ENCODE measurements at places on chromosomes 6 and 20.

- no peak for DNase-seq
Observed at GRCh38 chr20:43220612-43221011, 30.9 kb upstream of the PTPRT start.

GRCh38 chr6:138677538-138677937, 96.0 kb upstream of the CCDC28A start:
- no peak for DNase-seq

DNA sequence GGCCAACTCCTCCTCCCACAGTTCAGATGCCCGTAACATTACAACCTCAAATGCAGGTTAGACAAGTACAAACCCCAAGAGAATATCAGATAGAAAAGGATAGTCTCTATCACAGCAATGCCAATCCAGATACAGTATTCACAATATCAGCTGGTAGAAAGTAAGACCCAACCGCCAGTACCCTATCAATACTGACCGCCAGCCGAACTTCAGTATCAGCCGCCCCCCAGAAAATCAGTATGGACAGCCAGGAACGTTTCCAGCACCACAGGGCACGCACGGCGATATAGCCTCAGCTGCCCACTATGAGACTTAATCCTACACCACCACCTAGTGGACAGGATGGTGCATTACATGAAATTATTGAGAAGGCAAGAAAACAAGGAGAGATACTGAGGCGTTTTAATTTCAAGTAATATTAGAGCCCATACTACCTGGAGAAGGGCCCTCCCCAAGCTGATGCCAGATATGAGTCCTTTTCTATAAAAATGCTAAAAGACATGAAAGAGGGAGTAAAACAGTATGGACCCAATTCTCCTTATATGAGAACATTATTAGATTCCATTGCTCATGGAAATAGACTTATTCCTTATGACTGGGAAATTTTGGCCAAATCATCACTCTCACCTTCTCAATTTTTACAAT, 17.6 kb upstream of the EIF2S2 start:
- peak; percentile 5 for DNase-seq

DNA sequence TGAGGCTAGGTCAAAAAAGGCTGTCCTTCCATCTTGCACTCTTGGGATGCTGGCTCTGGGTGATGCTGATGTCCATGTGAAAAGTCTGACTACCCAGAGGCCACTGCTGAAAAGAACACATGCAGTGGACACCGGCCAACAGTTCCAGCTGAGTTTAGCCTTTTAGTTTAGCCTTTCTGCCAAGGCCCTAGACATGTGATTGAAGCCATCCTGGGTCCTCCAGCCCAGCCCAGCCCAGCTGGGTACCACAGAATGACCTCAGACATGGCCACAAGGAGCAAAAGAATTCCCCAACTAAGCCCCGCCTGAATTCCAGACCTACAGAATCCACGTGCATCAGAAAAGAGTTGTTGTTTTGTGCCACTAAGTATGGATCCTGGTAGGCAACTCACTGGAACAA, 17.4 kb downstream of the PIGT start:
- peak; percentile 80 for DNase-seq

- DNase-seq: no peak
Observed at GRCh38 chr6:143802833-143803565, 40.1 kb upstream of the LTV1 start.

- DNase-seq: no peak
Observed at GRCh38 chr6:159898519-159898918, 7.7 kb downstream of the MAS1 start.

DNA sequence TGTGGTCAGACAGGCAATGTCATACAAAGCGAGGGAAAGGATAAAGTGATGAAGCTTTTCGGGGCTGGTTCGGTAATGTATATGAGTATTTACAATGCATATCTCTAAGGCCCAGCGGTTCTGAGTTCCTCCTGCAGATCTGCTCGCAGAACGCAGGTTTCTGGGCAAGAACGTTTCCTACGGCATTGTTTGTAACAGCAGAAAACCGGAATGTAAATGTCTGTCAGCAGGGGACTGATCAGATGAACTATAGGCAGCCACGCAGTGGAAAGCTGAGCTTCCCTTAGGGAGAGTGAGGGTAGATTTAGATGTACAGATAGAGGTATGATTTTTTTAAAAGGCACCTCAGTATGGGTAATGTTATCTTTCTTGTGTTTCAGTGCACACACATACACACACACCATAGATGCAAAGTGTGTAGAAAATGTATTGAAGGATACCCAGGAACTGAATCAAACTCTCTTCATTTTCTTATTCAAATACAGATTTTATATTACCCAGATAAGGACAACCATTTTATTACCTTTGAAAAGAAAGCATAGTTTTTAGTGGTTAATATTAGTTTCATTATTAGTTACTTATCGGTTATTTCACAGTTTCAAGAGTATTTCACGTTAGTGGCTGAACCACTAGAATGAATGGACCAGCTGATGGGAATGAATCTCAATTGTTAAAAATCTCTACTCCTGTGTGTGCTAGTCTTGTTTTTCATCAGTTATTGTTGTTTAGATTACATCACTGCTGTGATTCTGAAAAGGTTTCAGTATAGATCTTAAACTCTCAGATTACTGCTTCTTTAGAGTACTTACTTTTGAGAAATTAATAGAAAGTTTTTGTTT, 56.2 kb downstream of the SNX9 start:
- no peak for DNase-seq

DNA sequence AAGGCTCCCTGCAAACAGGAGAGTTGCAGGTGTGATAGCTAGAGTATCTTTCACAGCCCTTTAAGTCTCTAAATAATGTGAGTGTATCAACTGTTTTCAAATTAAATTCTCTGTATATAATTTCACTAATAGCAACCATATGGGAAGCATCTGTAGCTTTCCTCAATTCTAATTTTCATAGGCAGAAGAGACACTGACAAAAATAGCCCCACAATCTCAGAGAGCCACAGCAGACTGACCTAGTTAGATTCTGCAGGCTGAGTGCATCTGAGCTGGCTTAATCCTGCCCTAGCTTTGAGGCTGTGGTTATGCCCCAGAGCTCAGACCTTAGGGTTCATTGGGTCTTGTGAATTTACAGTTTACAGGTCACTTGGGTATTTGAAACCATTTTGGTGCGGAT, 63.9 kb downstream of the MAP7 start:
- no peak for DNase-seq
